ENCODE measurements at places on chromosomes 2 and 18.

GRCh38 chr18:1361936-1362335 is 457.3 kb downstream of the ADCYAP1 start:
- DNase-seq: no peak

DNA sequence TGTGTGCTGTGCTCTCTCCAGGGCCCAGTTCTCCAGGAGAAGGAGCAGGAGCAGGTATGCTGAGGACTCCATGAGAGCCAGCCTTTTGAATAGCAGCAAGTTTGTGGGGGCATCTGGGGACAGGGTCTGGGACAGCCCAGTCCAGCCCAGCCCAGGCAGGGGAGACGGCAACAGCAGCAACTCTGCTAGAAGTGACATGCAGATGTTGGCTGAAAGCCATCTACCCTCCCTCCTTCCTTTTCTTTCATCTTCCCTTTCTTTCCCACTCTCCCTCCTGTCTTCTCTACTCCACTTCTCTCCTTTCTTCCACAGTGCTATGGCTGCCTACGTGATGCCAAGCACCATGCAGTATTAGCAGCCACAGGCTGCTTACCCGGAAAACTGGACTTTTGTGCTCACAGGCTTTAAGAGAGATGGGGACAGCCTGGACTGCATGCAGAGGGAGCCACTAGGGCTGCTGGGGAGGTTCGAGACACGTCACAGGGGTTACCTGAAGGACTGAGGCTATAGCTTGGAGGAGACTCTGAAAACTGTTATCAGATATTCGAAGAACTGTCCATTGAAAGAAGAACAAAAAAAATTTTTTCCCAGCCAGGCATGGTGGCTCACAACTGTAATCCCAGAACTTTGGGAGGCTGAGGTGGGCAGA is 23.8 kb upstream of the YWHAQ start:
- no peak for DNase-seq

DNA sequence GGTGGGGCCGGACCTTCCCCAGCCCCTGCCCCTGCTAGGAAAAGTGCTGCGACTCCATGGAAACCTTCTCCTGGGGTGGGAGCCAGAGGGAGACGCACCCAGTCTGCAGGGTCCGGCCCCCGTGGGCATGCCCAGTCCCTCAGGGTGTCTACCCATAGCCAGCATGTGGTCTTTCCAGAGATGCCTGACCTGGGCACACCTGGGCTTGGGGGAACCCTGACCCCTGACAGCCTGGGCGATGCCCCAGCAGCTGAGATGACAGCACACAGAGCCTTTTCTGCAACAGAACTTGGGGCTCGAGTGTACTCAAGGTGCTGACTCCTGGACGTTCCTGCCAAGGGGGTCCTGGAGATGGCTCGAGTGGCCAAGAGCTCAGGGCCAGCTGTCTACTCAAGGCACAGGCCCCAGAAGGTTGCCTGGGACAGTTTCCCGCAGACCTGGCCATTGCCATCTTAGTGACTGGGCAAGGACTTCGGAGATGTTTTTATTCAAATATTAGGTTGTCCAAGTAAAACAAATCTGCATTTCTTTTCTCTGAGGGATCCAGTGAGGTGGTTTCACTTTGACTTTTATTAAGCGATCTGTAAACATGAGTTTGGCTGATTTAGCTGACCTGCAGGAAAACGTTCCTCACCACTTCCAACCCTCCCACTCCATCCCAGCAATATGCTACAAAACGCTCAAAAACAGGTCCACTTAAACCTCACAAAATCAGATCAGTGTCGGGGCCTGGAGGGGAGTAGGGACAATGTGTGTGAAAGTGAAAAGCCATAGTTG is 228.0 kb downstream of the EIPR1 start:
- DNase-seq: no peak

- DNase-seq: no peak
These were observed 12.6 kb downstream of the GLI2 start for GRCh38 chr2:120748310-120748709.

DNA sequence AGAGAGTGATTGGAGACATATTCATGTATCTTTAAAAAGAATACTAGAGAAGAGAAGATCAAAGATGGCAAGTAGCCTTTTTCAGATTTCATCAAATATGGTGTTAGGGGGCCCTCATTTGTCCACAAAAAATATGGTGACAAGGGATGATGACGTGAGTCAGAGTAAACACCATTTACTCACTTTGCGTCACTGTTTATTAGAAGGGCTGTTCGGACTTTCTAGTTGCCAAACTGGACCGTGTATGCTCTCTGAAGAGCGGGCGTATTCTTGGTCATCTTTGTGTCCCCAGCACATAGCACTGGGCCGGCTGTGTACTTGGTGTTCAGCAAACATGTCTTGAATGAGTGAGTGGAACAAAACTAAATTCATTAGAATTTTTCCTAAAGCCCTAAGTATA is 37.5 kb downstream of the TTC39C start:
- DNase-seq: no peak

DNA sequence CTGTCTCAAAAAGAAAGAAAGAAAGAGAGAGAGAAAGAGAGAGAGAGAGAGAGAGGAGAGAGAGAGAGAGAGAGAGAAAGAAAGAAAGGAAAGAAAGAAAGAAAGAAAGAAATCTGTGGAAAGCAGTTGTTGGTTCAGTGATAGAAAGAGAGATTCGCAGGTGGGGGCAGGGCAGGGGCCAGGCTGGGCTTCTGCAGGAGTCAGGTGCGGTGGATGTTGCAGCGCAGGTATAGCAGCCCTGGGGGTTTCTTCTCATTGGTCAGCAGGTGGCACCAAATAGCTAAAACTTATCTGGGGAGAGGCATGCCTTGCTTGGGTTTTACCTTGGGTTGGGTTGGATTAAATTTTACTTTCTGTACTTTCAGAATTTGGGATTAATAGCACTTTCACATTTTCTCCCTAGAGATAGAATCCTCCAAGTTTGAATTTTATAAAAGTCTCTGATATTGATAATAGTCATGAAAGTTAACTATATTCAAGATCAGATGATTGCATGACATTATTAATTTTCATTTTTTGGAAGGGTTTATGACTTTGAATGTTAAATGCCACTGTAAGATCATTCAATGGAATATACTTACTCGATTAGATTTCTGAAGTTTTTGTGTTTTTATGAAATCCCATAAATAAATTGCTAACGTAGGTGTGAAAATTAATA is 66.6 kb downstream of the SPTBN1 start:
- DNase-seq: peak; percentile 25

DNA sequence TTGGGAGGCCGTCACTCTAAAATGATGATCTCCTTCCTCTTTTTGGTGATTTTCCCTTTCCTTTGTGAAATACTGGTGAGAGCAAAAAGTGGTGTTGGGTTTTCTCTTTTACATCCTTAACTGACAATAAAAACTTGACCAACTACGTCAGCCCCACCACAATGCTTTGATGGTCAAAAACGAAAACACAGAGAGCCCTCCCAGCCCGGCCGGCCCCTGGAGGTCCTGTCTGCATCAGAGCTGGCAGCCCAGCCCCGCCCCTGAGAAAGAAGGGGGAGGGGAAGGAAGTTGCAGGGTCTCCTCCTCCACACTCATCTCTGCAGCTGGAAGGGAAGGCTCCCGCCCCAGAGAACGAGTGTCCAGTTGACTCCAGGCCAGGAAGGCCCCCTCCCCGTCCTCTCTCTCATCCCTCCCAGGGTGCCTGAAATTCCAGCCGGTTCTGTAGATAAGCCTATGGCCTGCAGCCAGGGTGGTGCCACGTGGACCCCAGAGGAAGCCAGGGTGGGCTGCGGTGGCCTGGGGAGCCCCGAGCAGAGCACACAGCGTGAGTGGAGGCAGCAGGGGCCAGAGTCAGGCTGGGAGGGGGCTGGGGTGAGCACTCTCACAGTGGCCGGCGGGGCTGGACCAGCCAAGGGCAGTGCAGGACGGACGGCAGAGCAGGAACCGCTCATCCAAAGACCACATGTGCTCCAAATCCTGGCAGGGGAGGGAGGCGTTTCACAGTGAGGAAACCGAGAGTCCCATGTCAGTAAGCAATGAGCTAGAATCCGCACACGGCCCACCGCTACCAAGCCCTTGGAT is 19.8 kb downstream of the BIN1 start:
- no peak for DNase-seq

DNA sequence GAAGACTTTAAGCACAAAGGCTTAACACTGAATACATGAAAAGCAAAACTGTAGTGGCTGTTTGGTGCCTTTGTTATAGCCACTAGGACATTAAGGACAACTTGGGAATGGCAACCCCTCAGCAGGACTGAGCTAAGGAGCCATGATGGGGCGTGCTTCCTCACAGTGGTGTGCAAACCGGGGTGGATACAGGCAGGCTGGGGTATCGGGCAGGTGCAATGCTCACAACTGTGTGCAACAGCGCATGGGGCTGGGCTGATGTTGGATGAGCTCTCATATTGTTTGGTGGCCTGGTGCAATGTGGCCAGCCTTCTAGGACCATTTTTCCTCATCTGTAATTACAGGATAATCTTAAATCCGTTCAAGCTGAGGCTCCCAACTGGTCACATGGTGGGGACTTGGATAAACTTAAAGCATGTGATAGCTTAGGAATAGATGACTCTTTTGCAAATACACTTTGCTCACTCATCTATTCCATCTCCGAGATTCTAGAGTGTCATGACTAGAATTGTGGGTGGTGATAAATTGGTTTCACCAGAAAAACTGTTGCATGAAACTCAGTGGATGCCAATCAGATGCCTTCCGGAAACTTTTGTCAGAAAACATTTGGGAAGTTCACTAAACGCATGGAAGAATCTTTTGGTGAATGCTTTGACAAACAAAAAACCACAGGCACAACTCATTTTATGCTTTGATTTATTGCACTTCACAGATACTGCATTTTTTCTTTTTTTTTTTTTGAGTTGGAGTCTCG is 116.5 kb downstream of the PXDN start:
- no peak for DNase-seq
